Stimulated activated naive CD8-positive, alpha-beta T cell treated with anti-CD3 and anti-CD28 coated beads, Interleukin-15, amount 100 ng/mL, for 72 hours (primary cell): ENCODE measurements at places on chromosomes 2 and 18.

DNA sequence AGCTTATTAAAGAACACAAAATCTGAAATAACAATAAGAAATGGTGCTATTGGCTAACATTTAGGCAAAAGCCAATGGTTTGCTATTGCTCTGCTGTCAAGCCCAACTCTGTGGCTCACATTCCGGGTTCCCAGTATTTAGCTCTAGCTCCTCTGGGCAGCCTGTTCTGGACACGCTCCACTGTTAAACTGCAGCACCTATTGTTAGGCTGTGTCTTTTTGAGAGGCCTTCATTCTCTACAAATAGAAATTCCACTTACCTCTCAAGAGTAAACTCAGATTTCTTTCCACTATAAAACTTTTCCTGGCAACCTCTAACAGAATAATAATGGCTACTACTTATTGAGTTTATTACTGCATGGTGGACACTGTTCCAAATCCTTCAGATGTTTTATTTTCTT lies 3.7 kb upstream of the KLHL14 start:
- DNase-seq = no peak

- DNase-seq = no peak
These were observed 12.2 kb downstream of the XDH start for GRCh38 chr2:31402388-31402787.

DNA sequence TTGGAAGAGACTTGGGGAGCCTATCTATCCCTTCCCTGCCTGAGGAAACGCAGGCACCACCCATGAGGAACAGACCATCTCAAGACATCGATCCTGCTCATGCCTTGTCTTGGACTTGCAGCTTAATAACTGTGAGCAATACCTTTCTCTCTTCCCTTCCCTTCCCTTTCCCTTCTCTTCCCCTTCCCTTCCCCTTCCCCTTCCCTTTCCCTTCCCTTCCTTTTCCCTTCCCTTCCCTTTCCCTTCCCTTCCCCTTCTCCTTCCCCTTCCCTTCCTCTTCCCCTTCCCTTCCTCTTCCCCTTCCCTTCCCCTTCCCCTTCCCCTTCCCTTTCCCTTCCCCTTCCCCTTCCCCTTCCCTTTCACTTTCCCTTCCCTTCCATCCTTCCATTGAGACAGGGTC lies 650.7 kb upstream of the SOX11 start:
- no peak for DNase-seq

GRCh38 chr2:204453730-204454167 lies 91.5 kb upstream of the PARD3B start:
- DNase-seq = no peak

DNA sequence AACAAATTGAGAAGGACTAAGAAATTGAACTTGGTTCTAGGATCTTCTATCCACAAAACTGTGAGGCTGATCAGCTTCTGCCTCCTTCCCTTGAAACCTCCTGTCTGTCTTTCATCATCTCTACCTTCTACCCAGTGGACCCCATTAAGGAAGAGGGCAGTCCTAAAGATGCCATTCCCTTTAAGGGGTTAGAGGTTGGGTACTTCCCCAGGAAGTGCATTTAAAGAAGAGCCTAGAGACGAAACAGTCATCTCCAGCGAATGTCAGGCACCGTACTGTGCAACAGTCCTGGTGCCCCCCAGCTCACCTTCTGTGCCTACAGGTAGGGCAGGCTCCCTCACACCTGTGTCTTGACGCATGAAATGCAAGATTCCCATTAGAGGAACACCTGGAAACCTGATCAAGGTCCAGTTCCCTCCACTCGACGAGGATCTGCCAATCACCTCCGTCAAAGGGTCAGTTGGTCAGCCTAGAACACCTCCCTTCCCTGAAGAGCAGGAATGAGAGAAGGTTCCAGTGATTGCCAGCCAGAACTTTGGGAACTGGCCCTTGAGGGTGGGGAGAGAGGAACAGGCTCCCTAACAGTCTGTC lies 20.9 kb downstream of the LOXHD1 start:
- DNase-seq = no peak

DNA sequence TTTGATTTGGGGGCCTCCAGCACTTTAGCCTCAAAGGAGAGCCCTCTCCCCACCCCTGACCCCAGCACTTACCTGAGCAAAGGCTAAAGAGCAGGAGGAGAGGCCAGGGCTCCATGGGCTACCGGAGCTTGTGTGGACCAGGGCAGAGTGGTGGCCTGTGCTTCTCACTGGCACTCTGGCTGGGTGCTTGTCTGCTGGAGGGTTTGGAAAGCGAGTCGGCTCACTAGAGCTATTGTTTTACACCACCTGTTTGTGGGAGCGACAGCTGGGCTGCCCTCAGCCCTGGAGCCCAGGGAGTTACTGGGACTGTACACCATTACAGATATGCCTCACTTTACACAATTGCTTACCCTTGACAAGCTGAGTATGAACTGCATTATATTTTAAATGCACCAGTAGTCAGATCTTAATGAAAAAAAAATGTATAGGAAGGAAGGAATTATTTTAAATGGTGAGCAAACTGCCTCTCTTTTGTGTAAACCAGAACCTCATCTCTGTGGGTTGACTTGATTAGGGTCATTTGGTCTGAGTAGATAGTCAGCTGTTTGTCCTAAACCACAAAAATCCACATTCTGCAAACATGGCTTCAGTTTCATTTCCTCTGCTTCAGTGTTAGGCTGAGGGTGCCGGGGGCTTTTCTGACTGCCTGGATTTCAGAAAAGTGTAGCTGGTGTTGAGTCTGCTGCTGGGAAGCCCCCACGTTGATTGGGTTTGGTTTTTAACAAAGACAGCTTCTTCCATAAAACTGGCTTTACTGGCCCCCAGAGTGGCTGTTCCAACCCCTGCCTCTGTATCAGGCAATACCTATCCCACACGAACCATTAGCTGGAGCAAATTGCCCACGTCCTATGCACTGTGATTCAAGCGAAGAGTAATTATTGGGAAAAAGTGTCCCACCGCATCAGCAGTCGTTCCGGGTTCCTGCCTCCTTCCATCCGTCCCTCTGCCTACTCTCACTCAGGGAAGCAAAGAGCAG lies at the start of gene CHRNA1:
Gene CHRNA1, minus strand, starts transcription at position 193 of the 976 bp plus-strand sequence. Its CDS starts 78 bp downstream, at position 115.
- DNase-seq = no peak

DNA sequence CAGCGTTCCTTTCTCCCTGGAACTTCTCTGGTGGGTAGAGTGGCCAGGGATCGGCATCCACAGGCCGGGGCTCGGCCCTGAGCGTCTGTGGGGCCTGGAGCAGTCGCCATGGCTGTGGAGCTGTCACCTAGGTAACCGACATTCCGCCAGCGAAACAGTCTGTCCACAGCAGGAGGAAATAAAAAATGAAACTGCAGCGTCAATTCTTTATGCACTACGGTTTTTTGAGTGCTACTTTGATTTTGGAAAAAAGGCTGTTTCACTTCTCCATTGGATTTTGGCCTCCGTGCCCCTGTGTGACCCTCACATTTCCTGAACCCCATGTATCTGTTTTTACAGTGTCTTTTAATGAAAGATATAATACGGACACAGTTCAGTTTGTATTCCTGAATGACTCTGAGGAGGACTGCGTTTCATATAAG lies 163.4 kb downstream of the LDLRAD4 start:
- DNase-seq = peak; percentile 52

DNA sequence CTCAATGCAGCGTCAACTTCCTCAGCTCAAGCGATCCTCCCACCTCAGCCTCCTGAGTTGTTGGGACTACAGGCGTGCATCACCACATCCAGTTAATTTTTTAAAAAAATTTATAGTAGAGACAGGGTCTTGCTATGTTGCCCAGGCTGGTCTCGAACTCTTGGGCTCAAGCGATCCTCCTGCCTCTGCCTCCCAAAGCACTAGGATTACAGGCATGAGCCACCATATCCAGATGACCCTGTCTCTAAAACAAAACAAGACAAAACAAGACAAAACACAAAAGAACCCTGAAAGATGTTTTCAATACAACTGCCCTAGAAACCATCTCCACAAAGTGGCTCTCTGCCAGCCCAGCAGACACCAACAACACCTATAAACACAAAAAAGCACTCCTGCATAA lies 31.4 kb downstream of the ANKRD29 start:
- DNase-seq = no peak

- DNase-seq = no peak
These were observed 36.7 kb downstream of the LMAN2L start for GRCh38 chr2:96703021-96703751.

- no peak for DNase-seq
These were observed 99.0 kb upstream of the CTDP1 start for GRCh38 chr18:79580498-79581171.

DNA sequence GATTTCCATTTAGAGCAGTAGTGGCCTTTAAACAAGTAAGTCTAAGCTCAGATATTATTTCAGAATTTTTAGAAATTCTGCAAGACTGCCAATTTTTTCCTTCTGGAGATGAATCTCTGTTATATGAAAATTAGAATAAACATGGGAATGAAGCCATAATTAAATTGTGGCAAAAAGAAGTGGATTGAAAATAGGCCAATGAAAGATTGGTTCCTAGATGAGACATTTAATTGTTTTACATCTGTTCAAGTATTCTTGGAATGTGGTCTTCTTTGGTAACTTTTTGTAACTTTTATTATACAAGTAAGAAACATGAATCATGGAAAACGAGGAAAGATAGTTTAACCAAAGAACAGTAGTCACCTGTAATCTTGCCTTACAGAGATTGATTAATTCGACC lies 10.3 kb downstream of the CAD start:
- DNase-seq = no peak

GRCh38 chr2:181129364-181130056 lies 149.1 kb downstream of the UBE2E3 start:
- no peak for DNase-seq

DNA sequence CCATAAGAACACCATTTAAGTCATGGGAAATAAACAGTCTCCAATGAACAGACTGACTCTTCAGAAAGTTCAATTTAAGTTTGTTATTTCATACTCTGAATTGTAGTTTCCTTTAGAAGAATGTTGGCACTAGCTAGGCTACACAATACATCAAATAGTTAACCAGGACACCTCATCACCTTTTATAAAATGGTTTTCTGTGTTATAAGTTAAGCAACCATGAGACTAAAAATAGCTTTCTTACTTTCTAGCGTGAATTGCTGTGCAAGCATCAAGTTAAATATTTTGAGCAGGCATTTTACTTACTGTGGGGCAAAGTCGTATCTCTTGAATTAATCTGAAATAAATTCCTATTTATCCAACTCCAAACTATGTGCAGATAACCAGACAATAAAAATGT lies 1092.6 kb upstream of the SLC39A10 start:
- no peak for DNase-seq

DNA sequence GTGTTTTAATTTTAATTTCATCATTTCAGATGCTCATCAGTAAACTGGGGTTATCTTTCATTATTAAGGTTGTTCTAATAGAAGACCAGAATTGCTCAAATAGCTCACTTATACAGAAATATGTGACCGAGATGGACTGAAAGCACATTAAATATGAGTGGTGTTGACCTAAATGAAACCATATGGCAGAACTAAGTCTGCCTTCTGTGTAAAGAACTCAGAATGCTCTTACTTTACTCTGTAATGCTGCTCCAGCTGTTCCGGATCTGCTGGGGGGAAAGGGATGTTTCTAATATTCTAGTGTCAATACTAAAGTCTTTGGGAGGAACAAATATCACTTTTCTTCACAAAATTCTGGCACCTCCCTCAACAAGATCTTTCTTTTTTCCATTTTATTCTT lies 131.0 kb downstream of the DPP4 start:
- no peak for DNase-seq

- DNase-seq = peak; percentile 43
These were observed 62.5 kb downstream of the SLC4A3 start for GRCh38 chr2:219689676-219690628.

DNA sequence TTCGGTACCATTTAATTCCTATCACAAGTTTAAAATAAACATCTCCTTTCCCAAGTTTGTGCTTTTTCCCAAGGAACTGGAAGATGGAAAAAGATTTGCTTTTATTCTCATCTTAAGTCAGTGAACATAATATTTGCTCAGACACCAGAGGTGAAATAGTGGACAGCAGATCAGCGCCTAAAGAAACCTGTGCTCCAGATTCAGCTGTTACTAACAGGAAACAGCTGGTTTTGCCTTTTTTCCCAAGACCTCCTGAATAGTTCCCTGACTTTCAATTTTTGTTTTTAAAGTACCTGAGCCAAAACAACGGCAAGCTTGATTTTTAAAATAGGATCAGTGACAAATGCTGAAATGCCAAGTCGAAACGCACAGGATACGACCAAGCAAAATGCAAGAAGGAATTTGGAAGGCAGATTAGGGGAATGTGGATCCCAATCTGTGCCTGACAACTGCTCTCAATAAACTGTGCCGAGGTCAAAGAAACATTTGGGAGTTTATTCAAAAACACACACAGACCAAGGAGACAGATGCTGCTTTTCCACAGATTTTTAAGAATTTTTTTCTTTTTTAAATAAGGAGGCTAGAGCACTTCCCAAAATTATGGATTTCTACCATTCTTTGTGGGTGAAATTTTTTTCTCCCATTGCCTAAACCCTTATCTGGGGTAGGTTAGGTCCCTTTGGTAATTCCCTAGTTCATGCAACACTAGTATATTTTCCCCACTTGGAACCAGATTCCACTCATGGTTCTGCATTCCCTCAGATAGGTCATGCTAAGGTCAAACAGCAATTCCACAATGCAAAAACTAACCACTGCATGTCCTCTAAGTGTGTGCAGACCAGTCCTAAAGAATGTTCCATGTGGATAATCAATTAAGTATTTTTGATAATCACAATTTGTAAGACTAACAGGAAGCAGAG lies 121.5 kb upstream of the PDE1A start:
- no peak for DNase-seq

DNA sequence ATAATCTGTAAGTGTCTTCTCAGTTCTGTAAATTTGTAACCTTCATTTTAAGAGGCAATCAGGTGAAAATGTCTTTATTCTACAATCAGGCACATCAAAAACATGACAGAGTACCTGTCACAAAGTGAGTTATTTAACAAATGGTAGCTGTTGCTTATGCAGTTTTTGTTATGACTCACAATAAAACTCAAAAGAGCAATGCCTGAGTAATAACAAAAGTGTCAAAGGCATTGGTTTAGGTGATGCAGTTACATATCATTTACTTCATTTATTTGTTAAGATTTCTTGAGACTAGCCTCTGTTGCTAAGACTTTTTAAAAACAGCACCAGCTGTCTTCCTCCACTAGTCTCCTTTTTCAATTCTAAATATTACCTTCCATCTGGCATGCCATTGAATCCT lies 177.8 kb downstream of the KIAA1328 start:
- DNase-seq = no peak

GRCh38 chr2:72142570-72143440 lies 4.9 kb downstream of the CYP26B1 start:
- no peak for DNase-seq

DNA sequence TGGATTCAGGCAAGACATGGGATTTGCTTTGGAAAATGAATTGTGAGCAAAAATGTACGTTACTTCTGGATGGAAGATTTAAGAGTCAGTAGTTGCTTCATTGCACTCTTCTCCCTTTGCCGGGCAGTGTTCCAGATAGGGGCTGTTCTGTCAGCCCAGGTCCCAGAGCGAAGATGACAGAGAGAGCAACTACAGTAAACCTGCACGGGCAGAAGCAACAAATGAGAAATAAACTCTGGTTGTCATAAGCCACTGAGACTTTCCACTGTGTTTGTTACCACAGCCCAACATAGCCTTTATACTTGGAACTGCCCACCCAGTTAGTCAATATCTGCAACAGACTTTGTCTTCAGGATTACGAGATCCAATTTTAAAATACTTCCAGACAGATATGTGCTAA lies 83.3 kb downstream of the CACNB4 start:
- no peak for DNase-seq

- no peak for DNase-seq
These were observed 6.2 kb downstream of the ASTL start for GRCh38 chr2:96131813-96132745.
